ENCODE measurements at places on chromosomes 2 and 18.

- DNase-seq = no peak
Observed at GRCh38 chr2:135798762-135799161, 38.2 kb downstream of the LCT start.

DNA sequence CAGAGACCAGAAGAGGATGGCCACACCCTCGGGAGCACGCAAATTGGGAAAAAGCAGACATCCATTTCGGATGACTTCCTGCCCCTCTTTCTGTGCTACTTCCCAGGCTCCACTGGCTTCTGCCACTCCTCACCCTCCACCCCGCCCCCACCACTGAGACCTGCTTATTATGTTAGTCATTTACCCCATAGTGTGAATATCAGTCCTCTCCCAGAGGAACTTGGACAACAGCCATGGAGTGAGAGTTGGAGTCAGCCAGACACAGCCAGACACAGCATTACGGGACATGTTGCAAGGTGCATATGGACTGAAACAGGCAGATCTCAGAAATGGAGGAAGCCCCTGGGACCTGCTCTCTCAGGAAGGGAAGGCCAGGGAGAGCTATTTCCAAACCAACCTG, 51.8 kb downstream of the CTIF start:
- no peak for DNase-seq

DNA sequence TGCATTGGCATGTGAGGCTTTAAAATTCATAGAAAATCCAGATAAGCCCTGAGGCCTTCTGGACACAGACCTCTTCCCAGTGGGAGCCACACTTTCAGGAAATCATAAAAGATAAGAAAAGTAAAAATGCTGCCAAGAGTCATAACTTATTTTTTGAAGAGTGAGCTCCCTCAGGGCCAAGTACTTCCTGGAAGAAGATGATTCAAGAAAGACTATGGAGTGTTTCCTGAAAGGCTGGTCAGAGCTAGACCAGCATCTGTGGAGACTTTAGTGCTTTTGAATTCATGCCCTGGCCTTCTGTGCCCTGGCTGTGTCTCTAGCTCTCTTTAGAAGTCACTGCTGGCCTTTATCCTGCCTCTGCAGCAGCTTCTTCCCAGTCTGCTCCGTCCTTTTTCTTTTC, 6.4 kb upstream of the XDH start:
- no peak for DNase-seq

- DNase-seq = no peak
Observed at GRCh38 chr2:105990624-105991023, 203.5 kb downstream of the UXS1 start.

DNA sequence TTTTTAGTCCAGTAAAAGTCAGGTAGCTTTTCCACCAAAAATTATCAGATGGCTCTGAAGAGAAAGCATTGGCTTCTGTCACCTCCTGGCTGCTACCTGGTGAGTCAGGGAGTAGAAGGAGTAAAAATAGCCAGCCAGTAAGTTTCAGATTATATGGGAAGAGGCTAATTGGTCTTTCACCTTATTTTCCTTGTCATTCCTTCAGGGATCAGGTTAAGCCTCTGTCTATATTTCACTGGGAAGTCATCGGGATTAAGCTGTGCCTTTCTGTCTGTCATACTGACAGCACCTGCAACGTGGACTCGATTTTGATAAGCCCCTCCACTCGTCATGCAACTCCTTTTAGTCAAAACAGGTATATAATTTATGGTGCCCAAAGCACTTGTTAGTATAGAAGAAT, 380.7 kb upstream of the CELF4 start:
- no peak for DNase-seq

DNA sequence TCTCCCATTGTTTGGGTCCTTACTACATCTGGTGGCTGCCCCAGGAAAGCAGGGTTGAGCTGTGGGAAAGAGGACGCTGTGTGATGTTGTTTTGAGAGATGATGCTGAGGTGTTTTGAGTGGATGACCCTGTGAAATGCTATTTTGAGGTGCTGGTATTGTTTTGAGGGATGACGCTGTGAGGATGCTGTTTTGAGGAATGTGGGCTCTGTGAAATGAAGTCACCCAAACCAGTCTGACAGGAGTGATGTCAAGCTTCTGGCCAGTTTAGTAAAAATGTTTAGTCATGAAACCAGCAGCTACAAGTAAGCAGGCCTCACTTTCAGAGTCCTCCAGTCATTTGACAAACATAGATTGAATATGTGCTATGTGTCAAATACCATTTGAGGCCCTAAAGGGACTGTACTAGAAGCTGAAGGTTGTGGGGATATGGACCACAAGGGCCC, 16.1 kb upstream of the PUM2 start:
- DNase-seq = no peak

GRCh38 chr2:2845267-2845666, 514.2 kb upstream of the MYT1L start:
- DNase-seq = no peak

DNA sequence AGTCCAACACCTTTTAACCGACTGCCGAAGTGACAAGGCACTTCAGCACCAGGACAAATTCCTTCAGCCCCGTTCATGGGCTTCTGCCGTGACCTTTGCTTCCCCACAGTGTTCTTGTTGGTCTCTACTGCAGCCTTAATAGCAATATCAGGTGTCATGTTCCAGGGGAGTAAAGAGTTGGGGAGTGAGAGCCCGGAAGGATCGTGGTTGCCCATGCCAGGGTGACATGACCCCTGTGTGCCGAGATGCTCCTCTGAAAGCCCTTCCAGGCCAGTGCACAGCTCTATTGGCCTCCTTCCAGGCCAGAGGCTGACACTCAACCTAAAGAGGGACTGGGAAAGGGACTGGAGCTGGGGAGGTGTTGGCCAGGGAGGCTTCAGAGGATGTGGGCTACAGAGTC, 279.2 kb downstream of the CYRIA start:
- no peak for DNase-seq

DNA sequence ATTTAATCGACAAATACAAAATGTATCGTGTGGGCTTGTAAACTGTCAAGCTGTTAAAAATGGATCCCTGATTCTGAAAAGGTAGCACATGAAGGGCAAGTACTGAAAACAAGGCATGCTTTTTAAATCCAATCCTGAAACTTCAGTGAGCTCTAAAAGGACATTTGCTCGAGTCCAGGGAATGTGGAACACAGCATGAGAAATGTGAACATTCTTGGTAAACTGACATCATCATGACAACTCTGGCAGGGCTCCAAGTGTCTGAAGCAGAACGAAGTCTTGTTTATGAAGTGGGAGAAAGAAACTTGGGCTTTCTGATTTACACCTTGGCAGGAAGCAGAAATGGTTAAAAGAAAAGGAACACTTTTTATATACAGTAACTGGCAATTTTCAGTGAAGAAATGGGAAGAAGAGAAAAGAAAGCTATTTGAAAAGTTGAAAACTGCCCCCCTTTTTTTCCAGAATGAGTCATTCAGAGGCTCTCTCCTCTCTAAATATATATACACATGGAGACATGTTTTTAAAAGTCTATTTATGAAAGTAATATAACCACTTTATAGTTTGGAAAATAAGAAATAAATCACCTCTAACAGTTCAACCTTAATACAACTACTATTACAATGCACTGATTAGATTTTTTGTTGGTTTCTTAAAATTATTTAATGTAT, 120.8 kb downstream of the GAREM1 start:
- no peak for DNase-seq

DNA sequence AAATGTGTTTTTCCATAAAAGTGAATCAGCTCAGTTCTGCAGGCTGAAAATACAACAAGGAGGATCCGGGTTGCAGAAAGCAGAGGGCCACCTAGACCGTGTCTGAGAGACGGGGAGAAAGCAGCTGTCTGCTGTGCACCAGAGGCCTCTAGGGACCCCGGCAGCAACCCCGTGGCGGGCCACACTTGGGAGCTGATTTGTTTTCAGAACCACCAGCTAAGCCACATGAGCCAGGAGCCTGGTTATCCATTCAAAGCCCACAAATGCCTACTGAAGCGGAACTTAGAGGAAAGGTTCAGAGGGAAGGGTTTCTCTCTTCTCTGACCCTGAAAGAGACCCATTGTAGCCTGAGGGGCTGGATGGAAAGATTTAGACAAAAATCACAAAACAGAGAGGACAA, 28.4 kb upstream of the ID2 start:
- DNase-seq = no peak

- DNase-seq = no peak
Observed at GRCh38 chr2:140804700-140805260, 1326.0 kb downstream of the LRP1B start.

GRCh38 chr2:9207641-9208311, 1.2 kb downstream of the ASAP2 start:
- no peak for DNase-seq

DNA sequence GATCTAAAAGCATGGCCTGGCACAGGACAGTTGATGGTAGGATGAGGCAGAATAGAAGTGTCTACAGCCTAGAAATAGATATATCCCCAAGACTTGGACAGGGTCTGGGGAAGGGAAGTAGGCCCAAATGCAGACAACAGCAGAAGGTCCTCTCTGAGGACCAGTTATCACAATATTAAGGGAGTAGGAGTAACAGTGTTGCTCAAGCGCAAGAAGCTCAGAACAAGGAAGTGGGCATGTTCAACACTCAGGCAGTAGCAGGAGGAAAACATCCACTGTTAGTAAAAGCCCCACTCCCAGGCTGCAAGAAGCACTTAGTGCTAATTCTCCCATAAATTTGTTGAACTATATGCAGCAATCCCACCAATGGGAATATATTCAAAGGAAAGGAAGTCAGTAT, 314.7 kb downstream of the METTL4 start:
- DNase-seq = no peak

DNA sequence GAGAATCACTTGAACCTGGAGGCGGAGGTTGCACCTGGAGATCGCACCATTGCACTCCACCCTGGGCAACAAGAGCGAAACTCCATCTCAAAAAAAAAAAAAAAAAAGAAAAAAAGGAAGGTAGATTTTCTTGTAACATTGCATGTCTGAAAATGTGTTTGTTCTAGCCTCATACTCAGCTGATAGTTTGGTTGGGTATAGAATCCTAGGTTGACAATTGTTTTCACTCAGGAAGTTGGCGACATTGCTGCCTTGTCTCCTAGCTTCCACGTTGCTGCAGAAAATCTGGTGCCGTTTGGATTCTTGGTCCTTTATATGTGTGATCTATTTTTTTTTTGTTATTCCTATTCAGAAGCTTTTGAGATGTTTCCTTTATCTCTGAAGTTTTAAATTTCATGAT, 4.7 kb downstream of the ING5 start:
- DNase-seq = no peak
